ENCODE measurements at places on chromosomes 12 and 14.

DNA sequence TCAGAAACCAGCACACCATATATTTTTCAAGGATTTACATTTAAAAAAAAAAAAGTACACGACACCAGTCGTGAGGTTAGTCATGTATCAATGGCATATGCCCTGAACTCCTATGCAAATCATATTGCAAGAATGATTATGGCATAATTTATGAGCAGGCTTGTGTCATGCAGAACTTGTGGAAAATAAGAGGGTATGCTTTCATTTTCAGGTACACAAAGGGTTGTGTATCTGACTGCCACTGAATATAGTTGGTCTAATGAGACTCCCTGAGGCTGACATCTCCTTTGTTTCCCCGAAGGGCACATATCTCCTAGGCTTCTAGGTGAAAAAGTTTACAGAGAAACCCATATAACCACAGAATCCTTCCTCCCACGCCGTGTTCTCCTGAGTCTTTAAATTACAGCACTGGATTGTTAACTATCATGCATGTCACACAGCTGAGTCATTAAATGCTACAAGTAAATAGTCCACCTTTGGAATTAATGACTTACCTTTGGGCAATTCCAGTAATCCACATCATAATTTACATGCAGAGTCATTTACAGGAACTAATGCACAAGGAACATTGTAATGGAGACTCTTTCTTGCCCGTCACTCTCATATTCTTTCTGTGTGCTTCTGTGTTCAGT, 356.7 kb upstream of the DIO2 start:
- DNase-seq = no peak

DNA sequence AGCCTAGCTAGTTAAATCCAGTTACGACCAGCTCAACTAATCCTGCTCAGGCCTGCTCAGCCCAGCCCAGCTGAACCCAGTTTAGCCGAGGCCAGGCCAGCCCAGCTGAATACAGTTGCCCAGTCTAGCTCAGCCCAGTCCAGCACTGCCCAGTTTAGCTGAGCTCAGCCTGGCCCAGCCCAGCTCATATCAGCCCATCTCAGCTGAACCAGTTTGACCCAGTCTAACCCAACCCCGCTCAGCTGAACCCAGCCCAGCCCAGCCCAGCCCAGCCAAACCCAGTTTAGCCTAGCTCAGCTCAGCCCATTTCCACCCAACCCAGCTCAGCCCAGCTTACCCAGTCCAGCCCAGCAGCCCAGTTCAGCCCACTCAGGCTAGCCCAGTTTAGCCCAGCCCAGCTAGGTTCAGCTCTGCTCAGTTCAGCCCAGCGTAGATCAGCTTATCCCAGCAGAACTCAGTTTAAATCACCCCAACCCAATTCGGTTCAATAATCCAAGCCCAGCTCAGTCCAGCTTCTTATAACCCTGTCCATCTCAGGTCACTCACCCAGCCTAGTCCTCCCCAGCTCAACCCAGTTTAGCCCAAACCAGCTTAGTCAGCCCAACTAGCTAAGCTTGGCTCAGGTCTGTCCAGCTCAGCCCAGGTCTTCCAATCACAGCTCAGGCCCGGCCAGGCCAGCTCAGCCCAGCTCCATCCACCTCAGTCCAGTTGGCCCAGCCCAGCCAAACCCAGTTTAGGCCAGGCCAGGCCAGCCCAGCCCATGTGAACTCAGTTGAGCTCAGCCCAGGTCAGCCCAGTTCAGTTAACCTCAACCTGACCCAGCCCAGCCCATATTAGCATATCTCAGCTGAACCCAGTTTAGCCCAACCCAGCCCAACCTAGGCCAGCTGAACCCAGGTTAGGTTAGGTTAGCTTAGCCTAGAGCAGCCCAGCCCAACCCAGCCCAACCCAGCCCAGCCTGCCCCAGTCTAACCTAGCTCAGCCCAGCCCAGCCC, 76.7 kb downstream of the TMEM121 start:
- DNase-seq = no peak

- no peak for DNase-seq
These were observed 42.3 kb downstream of the NPAS3 start for GRCh38 chr14:32980902-32981501.

DNA sequence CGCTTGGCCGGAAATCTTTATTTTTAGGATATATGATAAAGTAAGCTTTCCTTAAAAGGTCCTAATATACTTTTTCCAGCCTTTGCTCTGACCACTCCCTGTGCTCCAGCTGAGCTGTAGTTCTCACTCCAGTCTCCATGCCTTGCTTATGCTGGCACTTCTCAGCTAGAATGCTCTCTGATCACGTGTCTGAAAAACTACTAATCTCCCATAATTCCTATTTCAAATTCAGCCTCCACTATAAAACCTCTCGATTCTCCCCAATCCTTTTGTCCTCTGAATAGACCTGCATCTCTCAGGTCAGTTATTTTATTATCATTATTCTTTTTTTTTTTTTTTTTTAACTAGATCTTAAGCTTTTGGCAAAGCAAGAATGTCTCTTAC, 3.7 kb downstream of the BIN2 start:
- no peak for DNase-seq

DNA sequence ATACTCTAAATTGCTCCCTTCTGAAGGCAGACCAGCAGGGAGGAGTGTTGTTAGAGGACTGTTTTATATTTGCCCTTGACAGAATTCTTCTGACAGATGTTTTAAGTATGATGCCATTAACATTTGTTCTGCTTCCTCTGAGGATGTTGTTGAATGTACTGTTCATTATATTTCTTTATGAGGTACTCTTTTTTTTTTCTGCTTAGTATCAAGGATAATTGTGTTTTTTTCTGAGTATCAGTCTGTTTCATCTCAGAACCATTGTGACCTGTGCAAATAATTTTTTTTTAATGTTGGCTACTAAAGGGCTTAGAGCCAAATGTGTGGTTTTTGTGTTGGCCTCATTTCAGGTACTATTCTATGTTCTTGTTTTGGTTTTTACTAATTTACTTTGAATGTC, 10.6 kb downstream of the METAP2 start:
- no peak for DNase-seq

- DNase-seq = no peak
These were observed at the start of gene SALL2 for GRCh38 chr14:21525962-21526671. TSS of gene SALL2 (minus strand) at chr14:21526346. CDS start at chr14:21526127, 219 bp downstream.

- no peak for DNase-seq
These were observed 75.4 kb downstream of the VCPKMT start for GRCh38 chr14:50040895-50041465.

GRCh38 chr14:45377166-45377565, 124.2 kb upstream of the MIS18BP1 start:
- no peak for DNase-seq

GRCh38 chr12:92546259-92546634, 156.5 kb upstream of the PLEKHG7 start:
- no peak for DNase-seq

DNA sequence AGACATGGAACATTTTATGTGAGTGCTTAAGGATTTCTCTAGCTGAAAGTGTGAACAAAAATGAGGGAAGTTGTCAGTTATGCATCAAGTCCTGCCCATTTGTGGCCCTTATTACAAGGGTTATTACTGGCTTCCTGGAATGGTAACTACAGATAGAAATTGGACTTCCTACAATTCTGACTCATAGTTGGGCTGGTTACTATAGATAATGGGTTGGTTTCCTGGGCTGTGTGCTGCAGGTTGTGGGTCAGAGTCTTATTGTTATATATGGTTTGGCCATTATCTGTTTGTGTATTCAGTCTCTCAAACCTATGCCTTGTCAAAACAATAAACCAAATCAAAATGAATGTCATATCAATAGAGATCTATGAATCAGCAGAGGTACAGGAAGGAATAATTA, 313.7 kb downstream of the ADAMTS20 start:
- DNase-seq = no peak

GRCh38 chr12:112466011-112466422, 47.3 kb downstream of the PTPN11 start:
- DNase-seq = no peak

DNA sequence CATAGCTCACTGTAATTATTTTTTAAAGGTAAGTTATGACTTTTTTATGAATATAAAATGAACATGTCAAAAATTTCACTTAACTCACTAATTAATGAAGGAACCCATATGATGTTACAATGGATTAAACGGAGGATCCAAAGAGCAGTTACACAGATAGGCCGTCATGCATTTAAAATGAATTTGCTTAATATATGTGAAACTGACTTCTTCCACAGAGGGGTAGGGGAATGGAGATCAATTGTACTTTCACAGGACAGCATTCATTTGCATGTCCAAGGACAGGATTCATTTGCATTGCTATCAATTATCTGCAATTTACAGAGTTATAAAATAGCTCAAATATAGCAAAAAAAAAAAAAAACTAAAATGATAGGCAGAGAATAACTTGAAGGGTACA, 6.6 kb upstream of the CRY1 start:
- DNase-seq = no peak

DNA sequence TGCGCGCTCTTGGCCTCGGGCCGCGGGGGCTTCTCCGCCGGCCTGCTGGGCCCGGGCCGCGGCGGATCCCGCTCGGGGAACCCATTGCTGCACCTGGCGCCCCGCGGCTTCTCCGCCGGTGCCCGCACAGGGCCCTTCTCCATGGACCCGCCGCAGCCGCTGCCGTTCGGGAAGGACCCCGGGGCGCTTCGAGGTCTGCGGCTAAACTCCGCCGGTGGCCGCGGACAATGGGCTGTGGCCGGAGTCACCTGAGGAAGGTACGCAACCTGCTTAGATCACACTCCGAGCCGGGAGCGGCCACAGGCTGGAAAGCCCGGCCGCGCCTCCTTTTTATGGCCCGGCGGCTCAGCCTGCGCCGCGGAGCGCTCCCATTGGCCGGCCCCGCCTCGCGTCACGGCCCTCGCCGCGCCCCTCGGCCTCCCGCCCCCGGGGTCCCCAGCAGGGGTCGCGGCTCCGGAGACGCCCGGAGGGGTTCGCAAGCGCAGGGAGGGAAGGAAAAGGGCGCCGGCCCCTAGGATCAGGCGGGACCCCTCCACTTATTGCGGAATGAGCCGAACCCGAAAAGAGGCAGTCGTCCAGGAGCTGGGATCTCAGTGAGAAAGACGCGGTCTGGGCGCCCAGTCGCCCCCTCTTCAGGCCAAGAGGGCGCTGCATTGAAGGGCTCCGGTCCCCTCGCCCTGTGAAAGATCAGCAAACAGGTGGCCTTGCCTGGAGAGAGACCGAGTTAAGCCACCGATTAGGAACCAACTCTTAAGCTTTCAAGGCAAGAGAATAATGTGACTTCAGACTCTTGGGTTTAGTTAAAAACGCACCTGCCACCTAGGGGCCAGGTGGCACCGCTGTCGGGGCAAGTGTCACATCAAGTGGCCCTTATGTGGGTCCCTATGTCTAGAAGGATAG, at the start of gene GCH1:
Gene GCH1, minus strand, starts transcription at position 306 of the 900 bp plus-strand sequence. Its CDS starts 163 bp downstream, at position 143.
- DNase-seq = peak; percentile 12

- DNase-seq = no peak
These were observed 9.9 kb downstream of the STAB2 start for GRCh38 chr12:103596981-103597380.

GRCh38 chr12:108842361-108842760, 15.0 kb downstream of the SSH1 start:
- DNase-seq = no peak

DNA sequence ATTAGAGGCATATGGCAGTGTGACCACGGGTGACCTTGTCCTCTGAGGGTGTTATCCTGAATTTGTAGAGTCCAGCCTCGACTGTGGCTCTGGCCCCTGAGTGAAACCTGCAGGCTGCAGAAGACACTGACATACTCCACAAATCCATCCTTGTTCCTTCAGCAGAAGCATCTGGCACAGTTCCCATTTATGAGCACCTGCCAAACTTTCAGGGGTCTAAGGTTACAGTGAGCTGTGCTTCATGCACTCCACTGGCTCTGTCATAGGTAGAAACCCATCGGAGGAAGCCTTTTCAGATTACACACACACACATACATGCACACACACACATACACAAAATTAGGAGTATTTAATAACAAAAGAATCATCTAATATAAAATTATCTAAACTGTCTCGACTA, 13.6 kb upstream of the NUAK1 start:
- no peak for DNase-seq

DNA sequence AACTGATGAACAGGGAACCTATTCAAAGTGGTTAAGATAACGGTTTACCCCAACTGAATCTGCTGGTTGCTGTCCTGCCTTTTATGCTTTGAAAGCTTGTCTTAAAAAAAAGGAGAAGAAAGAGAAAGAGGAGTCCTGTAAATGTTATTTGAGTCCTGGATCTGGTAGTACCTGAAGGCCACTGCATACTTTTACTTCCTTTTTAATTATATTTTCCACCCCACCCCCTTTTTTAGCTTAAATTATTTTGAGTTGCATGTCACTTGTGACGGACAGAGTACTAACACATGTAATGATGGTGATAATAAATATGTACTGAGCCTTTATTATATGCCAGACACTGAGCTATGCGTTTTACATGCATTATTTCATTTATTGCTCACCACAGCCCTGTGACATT, 2.5 kb upstream of the AMIGO2 start:
- no peak for DNase-seq

- no peak for DNase-seq
These were observed 340.4 kb downstream of the RAD51B start for GRCh38 chr14:68159701-68160633.

DNA sequence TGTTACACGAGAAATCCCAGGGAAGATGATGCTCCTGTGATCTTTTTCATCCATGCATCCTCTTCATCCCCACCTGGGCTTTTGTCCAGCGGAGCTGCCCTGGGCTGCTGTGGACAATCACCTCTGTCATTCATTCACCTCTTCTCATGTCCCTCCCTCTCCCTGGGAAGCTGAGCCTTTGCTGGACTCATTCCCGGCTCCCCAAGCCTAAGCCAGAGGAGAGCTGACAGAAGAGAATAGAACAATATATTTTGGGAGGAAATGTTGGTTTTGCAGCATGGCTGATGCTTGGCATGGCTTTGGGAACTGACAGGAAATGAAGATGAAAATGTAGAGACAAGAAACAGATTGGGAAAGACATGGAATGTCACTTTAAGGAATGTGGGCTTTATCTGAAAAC, 177.4 kb downstream of the DICER1 start:
- DNase-seq = no peak
